ENCODE measurements at places on chromosomes 12 and 14. TPM values are rescaled to one million over a fixed set of nuclear protein-coding genes. Genes with fewer than 3 reads are reported as not detected.
A peak's percentile ranks its signal among the peaks of the same experiment; 100 is the strongest.

DNA sequence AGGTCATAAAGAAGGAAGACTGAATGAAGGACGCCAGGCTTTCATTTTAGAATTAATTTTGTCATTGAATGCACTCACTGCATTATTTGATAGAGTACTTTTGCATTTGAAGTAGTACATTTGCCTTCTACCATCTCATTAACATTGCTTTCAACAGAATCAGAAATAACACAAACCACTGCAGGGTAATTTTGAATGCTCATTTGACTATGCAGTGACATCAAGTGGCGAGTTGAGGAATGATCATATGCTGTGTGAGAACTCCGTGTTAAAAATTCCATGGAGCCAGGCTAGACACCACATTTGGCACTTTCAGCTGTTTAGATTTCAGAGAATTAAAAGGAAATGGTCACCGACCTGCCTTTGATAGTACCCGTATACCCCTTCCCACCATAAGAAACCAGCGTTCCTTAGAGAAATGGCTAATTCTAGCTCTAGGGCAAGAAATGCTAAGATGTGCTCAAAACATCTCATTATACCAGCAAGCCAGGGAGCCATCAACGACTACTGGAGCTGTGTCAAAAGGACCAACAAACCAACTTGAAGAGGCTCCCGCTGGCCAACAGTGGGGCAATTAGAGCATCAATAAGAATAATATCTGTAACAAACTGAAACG lies 16.5 kb downstream of the HEBP1 start:
- no peak for DNase-seq

GRCh38 chr12:23628806-23629205 lies 320.7 kb downstream of the SOX5 start:
- DNase-seq: peak; percentile 10

GRCh38 chr14:102863381-102863780 lies 59.1 kb upstream of the AMN start:
- no peak for DNase-seq

DNA sequence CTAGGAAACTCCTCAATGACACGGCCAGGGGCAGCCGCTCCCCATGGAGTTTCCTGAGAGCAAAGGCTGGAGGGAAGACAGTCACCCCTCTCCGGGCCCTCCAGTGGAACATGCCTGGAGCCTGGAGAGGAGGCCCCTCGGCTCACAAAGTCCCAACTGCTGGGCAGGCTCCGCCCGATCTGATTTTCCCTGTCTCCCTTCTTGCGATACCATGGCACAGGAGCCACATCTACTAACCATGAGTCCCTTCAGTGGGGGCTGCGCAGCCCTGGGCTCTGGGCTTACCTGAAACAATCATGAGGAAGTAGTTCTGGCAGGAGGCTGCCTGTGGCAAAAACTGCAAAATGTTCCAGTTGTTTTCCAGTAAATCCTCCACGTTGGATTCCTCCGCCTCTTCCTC lies 15.3 kb downstream of the P2RX2 start:
- no peak for DNase-seq

GRCh38 chr12:27787559-27787958 lies 7.5 kb upstream of the MANSC4 start:
- DNase-seq: no peak

DNA sequence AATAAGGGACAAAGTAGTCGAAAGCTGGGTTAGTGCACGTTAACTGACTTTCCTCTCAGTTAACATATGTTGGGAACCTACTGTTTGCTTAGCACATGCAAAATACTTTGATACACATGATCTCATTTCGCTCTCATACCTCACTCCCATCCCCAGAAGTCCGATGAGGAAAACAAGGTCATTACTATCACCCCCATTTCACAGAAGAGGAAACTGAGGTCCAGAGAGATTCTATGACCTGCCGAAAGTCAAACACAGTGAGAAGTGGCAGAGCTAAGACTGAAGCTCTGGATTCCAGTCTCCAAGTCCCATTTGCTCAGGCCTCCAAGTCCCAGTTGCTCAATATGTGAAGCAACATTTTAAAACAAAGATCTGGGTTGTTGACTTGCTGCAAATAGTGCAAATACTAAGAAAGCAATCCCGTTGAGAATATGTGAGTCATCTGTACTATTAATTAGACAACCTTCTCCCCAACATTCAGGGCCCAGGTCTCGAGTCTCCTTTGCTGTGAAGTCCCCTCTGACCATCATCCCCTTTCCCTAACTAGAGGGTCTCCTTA lies 170.6 kb upstream of the PWP1 start:
- no peak for DNase-seq

GRCh38 chr12:1216560-1216959 lies 225.5 kb downstream of the ERC1 start:
- DNase-seq: no peak

- no peak for DNase-seq
Measured at GRCh38 chr14:22780105-22780679, 13.7 kb downstream of the OXA1L start.

Gene HDAC7
- polyA plus RNA-seq: 87.1 TPM

Gene SVOP
- 0.28 TPM for polyA plus RNA-seq

Gene PTPN11
- 62.0 TPM for polyA plus RNA-seq

Measured in right lung (tissue), 10 donors.